ENCODE measurements at places on chromosomes 3 and 15. TPM values are rescaled to one million over a fixed set of nuclear protein-coding genes. Genes with fewer than 3 reads are reported as not detected.

Gene DNASE1L3
- total RNA-seq: not detected

Gene WDR93
- not detected for total RNA-seq

DNA sequence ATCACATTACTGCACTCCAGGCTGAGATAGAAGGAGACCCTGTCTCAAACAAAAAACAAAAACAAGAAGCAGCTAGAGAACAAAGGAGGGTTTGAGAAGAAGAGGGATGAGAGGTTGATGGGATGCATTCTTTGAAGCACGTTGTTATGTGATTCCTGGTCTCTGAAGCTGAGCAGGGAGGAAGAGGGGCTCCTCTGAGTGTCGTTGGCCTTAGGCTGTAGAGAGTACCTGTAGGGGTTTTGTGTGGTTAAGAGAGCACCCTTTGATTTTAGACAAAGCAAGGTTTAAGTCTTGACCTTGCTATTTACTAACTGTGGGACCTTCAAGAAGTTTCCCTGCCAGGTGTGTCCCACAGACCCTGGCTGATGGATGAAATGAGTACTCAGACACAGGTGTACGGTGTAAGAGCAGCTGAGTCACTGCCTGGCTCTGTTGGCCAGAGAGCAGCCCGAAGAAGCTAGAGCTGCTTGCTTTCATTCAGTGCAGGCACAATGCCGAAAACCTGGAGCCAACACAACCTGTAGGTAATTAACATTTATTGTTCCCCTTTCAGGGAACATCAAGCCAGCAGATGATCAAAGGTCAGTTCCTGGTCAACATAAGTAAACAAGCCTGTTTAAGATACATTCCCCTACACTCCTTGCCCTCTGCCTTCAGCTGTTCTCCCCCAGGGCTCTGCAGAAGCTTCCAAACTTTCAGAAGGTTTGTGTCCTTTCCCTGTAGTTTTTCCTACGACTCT lies 67.2 kb downstream of the LRRK1 start:
- no peak overlapping the region for H3K27ac ChIP-seq
- H3K4me3 ChIP-seq: no peak overlapping the region
- no peak for DNase-seq
- no peaks in the 10 kb centered on the region for H3K36me3 ChIP-seq

Gene GABRG3
- total RNA-seq: not detected

DNA sequence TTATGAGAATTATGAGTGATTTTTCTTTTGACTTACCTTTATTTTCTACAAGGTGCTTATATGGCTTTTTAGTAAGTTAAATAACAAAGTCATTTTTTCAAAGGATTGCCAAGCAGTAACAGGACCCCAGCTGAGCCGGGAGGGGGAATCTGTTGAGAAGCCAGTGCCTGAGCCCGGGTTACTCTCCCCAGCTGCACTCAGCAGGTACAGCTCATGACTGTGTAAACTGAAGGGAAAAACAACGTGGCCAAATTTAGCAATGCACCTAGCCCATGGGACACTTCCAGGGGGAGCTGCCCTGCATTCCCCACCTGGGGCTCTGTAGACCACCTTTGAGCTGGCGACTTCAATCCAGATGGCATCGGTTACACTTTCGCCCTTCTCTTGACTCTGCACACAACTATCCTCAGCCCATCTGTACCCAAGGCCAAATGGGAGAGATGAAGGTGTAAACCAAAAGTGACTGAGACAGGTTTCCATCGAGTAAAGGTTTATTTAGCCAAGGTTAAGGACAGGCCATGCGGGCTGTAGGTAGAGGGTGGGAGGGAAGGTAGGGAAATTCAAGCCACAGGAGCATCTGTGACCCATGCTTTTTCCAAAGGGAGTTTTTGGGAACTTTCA lies 18.2 kb upstream of the HCN4 start:
- H3K27me3 ChIP-seq: peaks cover 14% of the 10 kb centered on the region
- H3K36me3 ChIP-seq: no peaks in the 10 kb centered on the region
- no peaks in the 10 kb centered on the region for H3K4me1 ChIP-seq
- H3K27ac ChIP-seq: no peak overlapping the region
- no peak overlapping the region for H3K4me3 ChIP-seq
- no peak for DNase-seq

- peak; percentile 57 for DNase-seq
- H3K27ac ChIP-seq: no peak overlapping the region
- no peaks in the 10 kb centered on the region for H3K36me3 ChIP-seq
- peak overlapping the region; percentile 27 for H3K4me3 ChIP-seq
- H3K27me3 ChIP-seq: peaks cover 21% of the 10 kb centered on the region
- H3K4me1 ChIP-seq: peaks cover 9% of the 10 kb centered on the region
These were observed 132.6 kb upstream of the HES1 start for GRCh38 chr3:194003114-194004057.

Gene CASR
- total RNA-seq: not detected

DNA sequence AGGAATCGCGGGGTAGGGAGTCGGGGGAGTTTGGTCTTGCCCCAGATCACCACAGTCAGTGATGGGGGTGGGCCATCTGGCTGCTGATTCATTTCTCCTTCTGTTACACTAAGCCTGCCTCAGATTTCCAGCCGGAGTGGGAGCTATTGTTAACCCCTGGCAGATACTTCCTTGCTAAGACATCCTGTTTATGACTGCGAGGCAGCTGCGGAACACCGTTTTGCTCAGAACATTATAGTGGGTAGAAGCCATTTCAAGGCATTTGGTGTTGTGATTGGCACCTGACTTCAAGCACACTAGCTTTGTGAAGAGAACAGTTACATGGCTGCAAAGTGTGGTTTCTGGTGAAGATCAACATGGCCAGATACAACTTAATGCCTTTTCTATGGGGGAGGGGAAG lies 73.8 kb downstream of the FLNB start:
- H3K4me1 ChIP-seq: peaks cover 63% of the 10 kb centered on the region
- no peaks in the 10 kb centered on the region for H3K27me3 ChIP-seq

Gene PPP1R14D
- not detected for total RNA-seq

DNA sequence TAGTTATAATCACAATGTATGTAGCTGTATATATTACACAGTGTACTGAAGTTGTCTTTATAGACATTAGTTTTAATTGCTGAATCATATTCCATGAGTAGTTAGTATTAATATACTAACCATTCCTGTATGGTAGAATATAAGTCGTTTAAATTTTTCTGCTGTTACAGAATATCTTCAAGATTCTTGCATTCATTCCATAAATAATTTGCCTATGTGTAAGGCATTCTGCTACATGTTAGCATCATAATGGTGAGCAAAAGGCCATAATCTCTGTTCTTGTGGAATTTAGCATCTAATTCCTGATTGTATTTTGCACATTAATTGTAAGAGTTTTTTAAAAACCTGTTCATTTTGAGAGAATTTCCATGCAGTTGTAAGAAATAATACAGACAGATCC lies 14.1 kb downstream of the GYG1 start:
- H3K4me3 ChIP-seq: no peak overlapping the region
- DNase-seq: no peak
- no peak overlapping the region for H3K27ac ChIP-seq
- peaks cover 34% of the 10 kb centered on the region for H3K36me3 ChIP-seq

DNA sequence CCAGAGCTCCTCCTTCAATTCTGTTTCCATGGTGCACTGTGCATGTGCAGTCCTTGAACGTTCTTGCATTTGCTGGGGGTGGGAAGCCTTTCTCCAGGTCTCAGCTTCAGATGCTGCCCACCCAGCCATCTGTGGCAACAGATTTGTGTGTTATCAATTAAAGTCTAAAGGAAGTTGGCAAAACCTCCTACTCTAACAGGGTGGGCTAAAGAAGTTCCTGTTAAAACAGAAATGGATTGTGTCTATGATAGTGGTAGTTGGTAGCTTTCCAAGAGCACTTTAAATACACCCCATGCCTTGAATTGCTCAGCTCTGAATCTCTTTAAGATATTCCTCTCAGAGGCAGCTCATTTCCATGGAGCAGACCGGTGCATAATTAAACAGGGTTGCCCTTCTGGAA lies 488.0 kb upstream of the SUCLG2 start:
- DNase-seq: no peak
- H3K4me3 ChIP-seq: no peak overlapping the region
- H3K27ac ChIP-seq: no peak overlapping the region

DNA sequence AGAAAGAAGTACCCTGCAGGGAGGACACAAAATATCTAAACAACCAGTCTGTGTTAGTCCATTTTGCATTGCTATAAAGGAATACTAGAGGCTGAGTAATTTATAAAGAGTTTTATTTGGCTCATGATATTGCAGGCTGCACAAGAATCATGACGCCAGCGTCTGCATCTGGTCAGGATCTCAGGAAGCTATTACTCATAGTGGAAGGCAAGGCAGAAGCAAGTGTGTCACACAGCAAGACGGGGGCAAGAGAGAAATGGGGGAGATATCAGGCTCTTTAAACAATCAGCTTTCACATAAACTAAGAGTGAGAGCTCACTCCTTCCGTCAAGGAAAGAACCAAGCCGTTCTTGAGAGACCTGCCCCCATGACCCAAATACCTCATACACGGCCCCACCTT lies 614.8 kb downstream of the ZIC1 start:
- no peaks in the 10 kb centered on the region for H3K36me3 ChIP-seq
- no peak for DNase-seq
- H3K4me1 ChIP-seq: no peaks in the 10 kb centered on the region
- H3K27me3 ChIP-seq: no peaks in the 10 kb centered on the region

DNA sequence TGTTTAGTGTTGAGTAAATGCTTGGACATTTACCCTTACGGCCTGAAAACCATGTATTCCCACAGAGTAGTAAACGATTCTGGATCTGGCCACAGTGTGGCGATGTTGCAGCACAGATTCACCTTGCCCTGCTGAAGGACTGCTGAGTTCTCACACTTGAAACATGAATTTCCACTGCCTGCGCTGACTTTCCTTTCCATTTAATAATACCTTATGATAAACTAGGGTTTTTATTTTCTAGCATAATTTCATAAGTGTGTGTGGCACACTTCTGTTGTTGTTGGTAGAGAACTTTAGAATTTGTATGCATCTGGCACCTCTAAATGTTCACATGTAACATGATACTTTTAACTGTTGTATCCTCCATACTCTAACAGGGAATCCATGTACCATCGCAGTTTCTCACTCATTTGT lies 53.9 kb downstream of the C3orf38 start:
- no peaks in the 10 kb centered on the region for H3K36me3 ChIP-seq
- no peak overlapping the region for H3K4me3 ChIP-seq
- no peaks in the 10 kb centered on the region for H3K4me1 ChIP-seq
- H3K27me3 ChIP-seq: no peaks in the 10 kb centered on the region

GRCh38 chr3:185030399-185030798 lies 122.5 kb downstream of the C3orf70 start:
- peaks cover 65% of the 10 kb centered on the region for H3K36me3 ChIP-seq
- no peak for DNase-seq
- H3K4me1 ChIP-seq: no peaks in the 10 kb centered on the region
- H3K27ac ChIP-seq: no peak overlapping the region
- no peaks in the 10 kb centered on the region for H3K27me3 ChIP-seq

DNA sequence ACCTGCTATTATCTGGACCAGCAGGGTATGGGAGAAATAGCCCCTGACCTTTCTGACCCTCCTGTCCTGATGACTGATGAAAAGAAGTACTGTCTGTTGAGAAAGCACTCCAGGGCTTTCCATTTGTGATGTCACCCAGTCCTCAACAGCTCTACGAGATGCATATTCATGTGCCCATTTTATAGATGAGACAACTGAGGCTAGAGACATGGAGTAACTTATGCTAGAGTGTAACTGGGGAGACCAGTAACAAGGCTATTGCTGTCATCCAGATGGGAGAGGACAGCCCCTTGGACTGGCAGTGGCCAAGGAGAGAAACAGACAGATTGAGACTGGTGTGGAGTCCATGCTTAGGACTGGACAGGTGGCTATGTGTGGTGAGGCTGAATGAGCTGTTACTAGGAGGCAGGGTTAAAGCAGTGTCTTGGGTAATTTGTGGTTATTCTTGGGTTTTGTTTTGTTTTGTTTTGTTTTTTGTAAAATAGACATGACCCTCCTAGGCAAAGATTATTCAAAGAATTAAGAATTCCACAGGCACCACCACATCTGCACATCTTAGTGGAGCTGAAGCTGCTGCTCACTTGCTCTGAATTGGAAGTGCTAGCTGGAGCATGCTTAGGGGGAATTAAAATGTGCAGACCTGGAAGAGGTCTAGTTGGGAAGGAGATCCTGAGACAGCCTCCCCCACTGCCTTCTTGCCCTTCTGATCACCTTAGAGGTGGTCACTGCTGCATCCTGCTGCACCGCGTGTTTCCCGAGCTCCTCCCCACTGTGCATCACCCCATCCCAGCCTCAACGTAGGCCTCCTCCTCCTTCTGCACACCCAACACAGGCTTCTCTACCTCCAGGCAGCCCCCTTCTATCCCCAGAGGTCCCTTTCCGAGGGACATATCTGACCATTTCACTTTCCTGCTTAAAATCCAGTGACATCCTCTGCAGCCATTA lies 8.4 kb downstream of the HRH1 start:
- no peak overlapping the region for H3K4me3 ChIP-seq
- no peak for DNase-seq
- peaks cover 20% of the 10 kb centered on the region for H3K27me3 ChIP-seq
- H3K4me1 ChIP-seq: no peaks in the 10 kb centered on the region

Gene UROC1
- not detected for total RNA-seq

- H3K4me3 ChIP-seq: no peak overlapping the region
- no peak for DNase-seq
- H3K36me3 ChIP-seq: no peaks in the 10 kb centered on the region
- no peaks in the 10 kb centered on the region for H3K4me1 ChIP-seq
- H3K27me3 ChIP-seq: peaks cover 12% of the 10 kb centered on the region
- H3K27ac ChIP-seq: no peak overlapping the region
These were observed 311.0 kb downstream of the MCTP2 start for GRCh38 chr15:94542391-94542790.

GRCh38 chr3:9139366-9139765 lies 110.1 kb downstream of the SRGAP3 start:
- H3K27ac ChIP-seq: no peak overlapping the region
- H3K27me3 ChIP-seq: peaks cover 18% of the 10 kb centered on the region
- H3K4me1 ChIP-seq: peaks cover 2% of the 10 kb centered on the region
- H3K36me3 ChIP-seq: no peaks in the 10 kb centered on the region
- no peak for DNase-seq

Gene GP9
- not detected for total RNA-seq

DNA sequence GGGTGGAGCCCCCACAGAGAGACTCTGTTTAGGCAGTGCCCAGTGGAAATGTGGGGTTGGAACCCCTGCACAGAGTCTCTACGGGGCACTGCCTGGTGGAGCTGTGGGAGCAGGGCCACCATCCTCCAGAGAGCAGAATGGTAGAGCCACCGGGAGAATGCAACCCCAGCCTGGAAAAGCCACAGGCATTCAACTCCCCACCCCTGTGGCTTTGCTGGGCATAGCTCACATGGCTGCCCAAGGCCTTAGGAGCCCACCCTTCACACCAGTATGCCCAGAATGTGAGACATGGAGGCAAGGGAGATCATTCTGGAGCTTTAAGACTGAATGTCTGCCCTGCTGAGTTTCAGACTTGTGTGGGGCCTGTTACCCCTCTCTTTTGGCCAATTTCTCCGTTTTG lies 19.0 kb upstream of the CHCHD6 start:
- H3K36me3 ChIP-seq: no peaks in the 10 kb centered on the region

GRCh38 chr15:38854506-38854905 lies 289.9 kb upstream of the RASGRP1 start:
- peaks cover 17% of the 10 kb centered on the region for H3K27me3 ChIP-seq
- H3K36me3 ChIP-seq: no peaks in the 10 kb centered on the region

DNA sequence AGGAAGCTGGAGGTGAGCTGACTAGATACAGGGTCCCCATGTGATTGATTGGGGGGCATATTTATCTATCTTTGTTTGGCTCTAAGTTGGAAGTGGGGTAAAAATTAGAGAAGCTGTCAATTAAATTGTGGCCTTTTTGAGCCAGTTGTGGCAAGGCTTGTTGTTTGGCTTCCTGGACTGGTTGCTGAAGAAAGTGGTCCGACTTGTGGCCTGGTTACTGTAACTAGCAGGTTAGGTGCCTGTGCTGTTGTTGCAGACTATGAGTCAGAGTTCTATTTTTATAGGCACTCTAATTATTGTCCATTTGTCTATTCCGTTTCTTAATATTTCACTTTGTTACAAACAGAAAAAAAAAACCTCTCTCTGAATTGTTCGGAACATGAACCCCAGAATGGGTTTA lies 129.1 kb upstream of the CNTN6 start:
- no peak overlapping the region for H3K4me3 ChIP-seq
- no peaks in the 10 kb centered on the region for H3K36me3 ChIP-seq
- no peak overlapping the region for H3K27ac ChIP-seq
- no peak for DNase-seq
- no peaks in the 10 kb centered on the region for H3K27me3 ChIP-seq

Data from activated naive CD4-positive, alpha-beta T cell treated with anti-CD3 and anti-CD28 coated beads for 36 hours (primary cell).